ENCODE measurements at places on chromosomes 16 and 17. TPM values are rescaled to one million over a fixed set of nuclear protein-coding genes. Genes with fewer than 3 reads are reported as not detected.
A peak's percentile ranks its signal among the peaks of the same experiment; 100 is the strongest.

The KRT31 gene
- total RNA-seq, result not detected

The TBC1D3C gene
- not detected for total RNA-seq

The GCGR gene
- total RNA-seq, result 0.52 TPM

The SYCE1L gene
- total RNA-seq, result 1.0 TPM

The AGRP gene
- total RNA-seq, result not detected

The TEKT1 gene
- total RNA-seq, result not detected

The C16orf92 gene
- not detected for total RNA-seq

DNA sequence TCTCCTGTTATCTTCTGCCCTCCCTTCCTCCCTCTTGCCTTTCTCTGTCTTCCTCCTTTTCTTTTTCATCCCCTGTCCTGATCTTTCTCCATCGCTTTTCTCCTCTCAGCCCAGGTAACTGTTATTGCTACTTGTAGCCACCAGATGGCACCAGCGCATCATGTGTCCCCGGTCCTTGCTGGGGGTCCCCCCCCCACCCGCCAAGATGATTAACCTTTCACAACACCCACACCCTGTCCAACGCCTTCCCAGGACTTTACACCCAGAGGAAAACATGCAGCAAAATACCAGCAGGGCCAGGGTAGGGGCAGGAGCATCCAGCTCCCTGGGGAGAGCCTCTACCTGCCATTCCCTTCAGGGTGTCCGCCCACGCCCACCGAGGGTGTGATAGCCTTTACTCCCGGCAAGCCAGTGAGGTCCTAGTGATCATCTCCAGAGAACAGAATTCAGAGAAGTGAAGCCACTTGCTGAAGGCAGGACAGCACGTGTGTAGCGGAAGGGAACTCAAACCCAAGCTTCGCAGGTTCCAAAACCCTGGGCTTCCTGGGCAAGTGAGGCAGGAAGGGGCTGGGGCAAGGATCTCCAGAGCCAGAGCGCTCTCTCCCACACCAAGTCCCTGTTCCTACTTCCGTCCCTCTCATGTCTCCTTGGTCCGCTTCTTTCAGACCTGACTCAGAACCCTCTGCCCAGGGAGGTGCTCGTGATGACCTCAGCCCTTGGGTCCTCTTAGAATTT is 13.4 kb upstream of the TAC4 start:
- peak; percentile 41 for DNase-seq

GRCh38 chr17:78168903-78169793 is 767 bp downstream of the SYNGR2 start:
- peak; percentile 78 for DNase-seq

GRCh38 chr17:16232391-16232790 is 15.4 kb downstream of the PIGL start:
- no peak for DNase-seq

GRCh38 chr16:56348168-56349085 is 76.9 kb downstream of the AMFR start:
- DNase-seq, result peak; percentile 19

GRCh38 chr17:4073983-4074830 is 68.6 kb downstream of the ZZEF1 start:
- no peak for DNase-seq

DNA sequence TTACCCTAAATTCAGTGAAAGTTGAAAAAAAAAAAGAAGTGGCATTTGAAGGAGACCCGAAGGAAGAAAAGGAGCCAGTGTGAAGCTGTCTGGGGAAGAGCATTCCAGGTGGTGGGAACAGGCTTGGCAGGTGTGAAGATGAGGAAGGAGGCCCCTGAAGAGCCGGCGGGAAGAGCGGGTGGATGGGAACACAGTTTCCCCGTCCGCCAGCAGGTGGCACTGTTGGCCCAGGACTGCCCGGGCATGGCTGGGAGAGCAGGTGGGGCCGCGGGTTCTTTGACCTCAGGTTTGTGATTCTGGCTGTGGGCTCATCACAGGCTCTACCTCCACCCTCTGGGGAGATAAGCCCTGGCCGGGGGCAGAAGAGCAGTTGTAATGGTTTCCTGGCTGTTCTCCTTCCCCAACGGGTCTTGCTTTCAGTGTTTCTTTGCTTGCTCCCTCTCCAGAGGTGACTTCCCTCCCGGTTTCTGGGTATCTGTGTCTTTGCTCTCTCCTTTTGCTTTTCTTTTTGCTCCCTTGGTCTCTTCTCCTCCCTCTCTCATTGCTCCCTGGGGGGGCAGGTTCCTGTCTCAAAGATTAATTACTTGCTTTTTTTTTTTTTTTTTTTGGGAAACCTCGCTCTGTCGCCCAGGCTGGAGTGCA is 32.3 kb downstream of the RAP1GAP2 start:
- DNase-seq, result peak; percentile 80

DNA sequence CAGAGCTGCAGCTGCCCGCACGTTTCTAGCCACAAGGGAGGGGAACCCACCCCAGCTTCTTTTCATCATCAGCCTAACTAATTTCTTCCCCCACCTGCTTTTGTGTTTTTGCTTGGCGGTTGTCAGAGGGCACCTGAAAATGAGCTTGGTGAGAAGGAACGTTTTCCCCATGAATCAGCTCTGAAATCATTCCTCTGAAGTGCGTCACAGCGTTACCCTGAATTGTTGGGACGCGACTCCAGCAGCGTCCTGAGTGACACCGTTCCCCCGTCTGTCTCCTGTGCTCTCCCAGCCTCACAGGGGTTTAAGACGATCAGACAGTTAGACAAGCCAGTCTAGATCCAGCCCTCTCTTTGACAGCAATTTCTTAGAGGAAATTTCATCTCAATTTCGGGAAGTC is 722.9 kb upstream of the EEF2KMT start:
- no peak for DNase-seq

DNA sequence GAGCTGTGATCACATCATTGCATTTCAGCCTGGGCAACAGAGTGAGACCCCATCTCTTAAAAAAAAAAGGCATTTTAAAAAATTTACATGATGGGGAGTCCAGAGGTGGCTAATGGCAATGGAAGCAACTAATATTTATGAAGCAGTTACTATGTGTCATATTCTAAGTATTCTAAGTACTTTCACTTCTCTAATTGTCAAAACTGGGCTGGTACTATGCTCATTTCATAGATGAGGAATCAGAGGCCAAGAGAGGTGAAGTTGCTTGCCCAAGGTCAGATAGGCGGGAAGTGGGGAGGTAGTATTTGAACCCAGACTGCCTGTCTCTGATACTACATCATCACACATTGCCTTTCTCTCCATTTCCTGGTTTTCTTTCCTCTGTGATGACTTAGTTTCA is 50.7 kb downstream of the SLC5A11 start:
- DNase-seq, result no peak

GRCh38 chr17:63966646-63967264 is 6.0 kb downstream of the SCN4A start:
- no peak for DNase-seq

DNA sequence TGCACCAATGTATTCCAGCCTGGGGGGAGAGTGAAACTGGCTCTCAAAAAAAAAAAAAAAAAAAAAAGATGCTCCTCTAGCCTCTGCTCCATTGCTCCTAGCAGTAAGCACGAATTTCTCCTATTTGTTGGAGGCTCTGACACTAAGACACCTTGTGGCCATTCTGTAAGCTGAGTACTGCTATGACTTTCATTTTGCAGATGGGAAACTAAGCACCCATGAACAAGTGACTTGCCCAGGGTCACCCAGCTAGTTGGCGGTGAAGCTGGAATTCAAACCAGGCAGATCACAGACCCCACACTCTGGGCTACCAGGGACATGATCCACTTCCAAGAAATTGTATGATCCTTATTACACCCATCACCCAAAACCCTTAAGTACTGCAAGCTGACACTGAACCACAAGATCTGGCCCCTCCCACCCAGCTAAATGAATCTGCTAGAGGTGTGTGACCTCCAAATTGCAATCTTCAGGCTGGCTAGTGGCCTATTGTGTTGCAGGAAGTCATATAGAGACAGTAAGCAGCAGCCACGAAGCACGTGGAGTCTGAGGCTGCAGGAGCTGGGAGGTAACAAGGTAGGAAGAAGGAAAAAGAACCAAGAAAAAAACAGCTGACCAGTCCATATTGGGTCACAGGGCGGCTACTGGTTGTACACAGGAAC is 209.4 kb downstream of the XYLT1 start:
- no peak for DNase-seq

- no peak for DNase-seq
Measured at GRCh38 chr16:56788435-56788834, 58.5 kb downstream of the NUP93 start.

DNA sequence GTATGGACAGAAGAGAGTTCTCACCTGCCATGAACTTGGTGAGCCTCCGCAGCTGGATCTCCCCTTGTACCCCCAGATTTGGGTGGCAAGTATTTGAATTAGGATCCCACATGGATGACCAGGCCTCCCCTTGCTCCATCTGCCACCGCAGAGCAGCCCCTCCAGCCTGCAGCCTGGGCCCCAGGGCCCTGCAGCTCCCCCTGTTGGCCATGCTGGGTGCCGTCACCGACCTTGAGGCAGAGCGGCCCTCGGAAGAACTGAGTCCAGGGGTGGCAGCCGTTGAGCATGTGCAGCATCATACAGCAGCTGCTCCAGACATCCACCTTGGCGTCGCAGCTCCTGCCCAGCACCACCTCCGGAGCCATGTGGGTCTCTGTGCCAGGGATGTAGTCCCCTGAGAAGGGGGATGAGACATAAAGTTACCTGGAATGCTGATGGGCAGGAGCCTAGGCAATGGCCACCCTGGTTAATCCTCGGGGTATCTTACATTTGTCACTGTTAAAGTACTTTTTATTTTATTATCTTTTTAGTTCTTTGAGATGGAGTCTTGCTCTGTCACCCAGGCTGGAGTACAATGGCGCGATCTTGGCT is 9.0 kb upstream of the SPATA32 start:
- DNase-seq, result no peak

- no peak for DNase-seq
Measured at GRCh38 chr16:26598998-26599784, 467.5 kb upstream of the C16orf82 start.

- DNase-seq, result no peak
Measured at GRCh38 chr17:3805581-3805980, 4.6 kb upstream of the ITGAE start.

GRCh38 chr17:59851439-59852375 is 41.0 kb downstream of the TUBD1 start:
- peak; percentile 58 for DNase-seq

All from body of pancreas (tissue), 4 donors.